Stimulated activated CD8-positive, alpha-beta memory T cell treated with anti-CD3 and anti-CD28 coated beads, Interleukin-2, amount 100 ng/mL, for 1 hour (primary cell): ENCODE measurements at places on chromosomes 5 and 9.

GRCh38 chr9:76525196-76525595, 66.2 kb downstream of the GCNT1 start:
- no peak for DNase-seq

DNA sequence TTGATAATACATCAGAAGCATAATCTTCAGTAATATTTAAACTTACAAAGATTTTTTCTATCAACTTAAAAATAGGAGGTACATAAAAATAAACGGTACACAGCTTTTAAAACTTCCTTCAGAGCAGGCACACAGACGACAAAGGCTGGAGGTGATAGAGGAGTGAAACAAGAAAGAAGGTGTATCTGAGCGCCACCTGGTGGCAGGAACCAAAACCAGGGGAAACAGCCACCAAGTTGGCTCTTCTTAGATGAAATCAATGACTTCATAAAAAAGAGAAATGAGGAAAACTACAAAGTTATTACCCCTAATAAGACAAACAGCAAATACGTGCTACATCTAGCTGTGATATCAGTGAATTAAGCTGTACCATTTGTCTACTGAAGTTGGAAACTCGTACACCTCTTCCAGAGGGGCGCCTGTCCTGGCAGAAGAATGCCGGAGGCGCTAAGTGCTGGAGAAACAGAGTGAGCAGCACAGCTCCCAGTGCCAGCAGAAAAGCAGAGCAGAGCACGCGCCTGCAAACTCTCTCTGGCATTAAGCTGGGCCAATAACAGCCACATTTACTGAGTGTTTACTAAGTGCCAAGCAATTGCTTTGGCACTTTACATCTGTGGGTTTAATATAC, 85.9 kb downstream of the SETX start:
- peak; percentile 46 for DNase-seq

DNA sequence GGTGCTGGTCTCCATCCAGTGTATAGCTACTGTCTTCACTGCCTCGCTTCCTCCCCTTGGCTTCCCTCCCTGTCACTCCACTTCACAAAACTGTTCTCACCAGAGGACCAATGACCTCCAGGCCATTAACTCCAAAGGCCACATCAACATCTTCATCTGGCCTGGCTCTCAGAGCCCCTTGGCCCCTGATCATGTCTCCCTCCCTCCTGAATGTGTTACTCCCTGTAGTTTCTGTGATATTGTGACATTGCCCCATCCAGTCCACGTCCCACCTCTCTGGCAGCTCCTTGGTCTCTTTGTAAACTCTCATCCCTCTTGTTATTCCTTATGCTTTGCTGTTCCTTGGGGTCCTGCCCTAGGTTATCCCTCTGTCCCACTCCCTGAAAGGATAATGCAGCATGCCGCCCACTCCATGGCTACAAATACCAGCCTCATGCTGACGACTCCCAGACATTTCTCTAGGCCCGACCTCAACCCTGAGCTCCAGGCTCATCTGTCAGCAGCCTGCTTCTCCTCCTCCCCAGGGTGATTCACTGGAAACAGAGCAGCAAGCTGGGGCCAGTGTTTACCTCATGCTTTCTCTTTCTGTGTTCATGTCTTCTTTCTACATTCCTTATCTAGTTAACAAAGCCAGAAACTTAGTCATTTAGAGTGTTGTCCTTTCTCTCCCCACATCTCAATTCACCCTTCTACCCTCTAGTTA, 312.2 kb downstream of the SPOCK1 start:
- DNase-seq, result no peak

DNA sequence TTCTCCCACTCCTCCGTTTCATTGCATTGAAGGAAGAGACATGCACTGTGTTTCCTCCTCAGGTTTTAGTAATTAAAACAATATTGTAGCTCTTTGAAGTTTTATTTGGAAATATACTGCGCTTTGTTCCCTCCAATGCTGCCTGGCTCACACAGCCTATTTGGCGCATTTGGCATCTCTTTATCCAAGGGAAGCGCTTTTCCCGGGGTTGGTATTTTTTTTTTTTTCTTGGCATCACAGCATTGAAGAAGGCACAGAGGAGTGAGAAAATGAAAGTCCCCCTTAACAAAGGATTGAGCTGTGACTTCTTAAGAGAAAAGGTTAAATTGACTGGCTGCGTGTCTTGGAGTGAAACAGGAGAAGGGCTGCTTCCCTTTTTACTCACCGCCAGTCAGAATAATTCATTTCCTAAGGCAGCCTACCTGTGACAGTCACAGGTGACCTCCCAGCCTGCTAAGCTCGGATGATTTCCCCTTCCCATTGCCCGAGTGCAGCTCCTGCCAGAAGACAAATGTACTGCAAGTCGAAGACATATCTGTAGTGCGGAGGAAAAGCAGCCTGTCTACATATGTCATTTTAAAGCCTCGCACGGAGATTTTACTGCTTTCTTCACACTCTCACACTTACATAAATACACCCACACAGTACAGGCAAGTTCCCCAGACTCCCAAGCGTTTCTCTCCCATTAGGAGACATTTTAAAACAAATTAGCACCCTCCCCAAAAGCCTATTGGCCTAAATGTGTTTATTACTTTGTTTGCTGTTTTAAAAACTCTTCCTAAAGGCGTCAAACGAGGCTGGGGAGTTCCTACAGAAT, 665.5 kb upstream of the ZNF608 start:
- no peak for DNase-seq

- no peak for DNase-seq
Observed at GRCh38 chr9:97176206-97176605, 131.3 kb upstream of the CCDC180 start.
